ENCODE measurements at places on chromosomes 7 and 10. TPM values are rescaled to one million over a fixed set of nuclear protein-coding genes. Genes with fewer than 3 reads are reported as not detected.

GRCh38 chr7:21966271-21966670, 20.6 kb upstream of the CDCA7L start:
- no peak for DNase-seq

DNA sequence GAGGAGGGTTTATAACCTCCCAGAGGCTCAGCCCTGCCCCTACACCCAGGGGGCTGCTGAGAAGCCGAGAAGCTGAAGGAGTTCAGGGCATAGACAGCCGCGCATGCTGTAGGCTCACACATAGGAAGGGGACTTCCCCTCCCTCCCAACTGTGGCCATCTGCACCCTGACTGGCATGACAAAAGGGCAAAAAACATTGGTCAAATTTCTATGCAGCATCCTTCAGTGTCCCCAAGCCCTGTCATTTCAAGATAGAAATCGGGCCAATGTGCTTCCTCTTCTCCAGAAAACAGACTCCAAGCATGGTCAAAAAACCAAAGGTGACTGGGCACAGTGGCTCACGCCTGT, 55.9 kb upstream of the MYL10 start:
- DNase-seq: no peak

- DNase-seq: no peak
These were observed 92.0 kb upstream of the RPA3 start for GRCh38 chr7:7810380-7810779.

DNA sequence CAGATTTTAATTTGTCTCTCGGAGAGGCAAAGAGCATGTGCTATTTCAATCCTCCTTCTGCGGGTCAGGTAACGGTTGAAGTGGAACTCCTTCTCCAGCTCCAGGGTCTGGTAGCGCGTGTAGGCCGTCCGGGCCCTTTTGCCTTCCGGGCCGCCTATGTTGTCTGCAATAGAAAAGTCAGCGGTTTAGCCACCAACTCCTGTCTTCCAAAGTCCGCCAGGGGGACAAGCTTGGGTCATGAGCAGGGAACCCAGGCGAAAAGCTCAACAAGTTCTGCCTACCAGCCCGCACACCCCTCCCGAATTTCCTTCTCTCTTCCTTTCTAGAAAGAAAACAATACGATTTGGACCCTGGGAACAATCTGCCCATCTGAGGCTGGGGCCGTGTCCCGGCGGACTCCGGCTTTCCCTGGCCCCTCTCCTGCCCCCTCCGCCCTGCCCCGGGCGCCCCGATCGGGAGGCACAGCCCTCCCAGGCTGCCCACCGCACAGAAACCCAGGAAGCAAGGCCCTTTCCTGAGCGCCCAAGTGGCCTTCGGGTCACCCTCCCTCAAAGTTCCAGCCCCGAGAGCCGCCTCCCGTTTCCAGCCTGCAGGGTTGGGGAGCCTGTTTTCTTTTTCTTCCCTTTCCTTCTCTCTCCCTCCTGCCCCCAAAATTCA, 1.4 kb downstream of the HOXA5 start:
- DNase-seq: peak; percentile 80

DNA sequence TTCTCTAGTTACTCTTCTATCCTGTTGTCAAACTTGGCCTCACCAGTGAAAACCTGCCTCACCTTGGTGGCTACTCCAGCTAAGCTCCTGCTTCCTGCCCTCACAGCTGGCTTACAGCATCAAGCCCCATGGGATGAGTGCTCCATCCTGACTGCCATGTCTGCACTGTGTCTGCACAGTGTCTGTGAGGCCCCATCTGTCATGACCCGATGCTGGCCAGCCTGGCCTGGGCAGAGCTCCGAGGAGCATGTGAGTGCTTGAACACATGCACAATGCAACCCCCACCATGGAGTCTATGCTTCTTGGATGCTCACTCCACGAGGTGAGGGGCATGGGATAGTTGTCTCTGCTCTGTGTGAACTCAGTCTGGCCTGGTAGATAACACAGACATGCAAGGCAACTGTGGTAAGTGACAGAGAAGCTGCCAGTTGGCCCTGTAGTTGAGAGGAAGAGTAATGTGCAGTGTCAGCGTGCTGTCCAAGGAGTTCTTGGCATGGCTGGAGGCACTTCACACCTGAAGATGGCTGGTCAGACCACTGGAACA, 207.1 kb upstream of the ZNF32 start:
- no peak for DNase-seq

- no peak for DNase-seq
These were observed 11.3 kb downstream of the INPP5A start for GRCh38 chr10:132548869-132549268.

NKX1-2 gene
- total RNA-seq: 1.1 TPM

EGFR gene
- 292 TPM for total RNA-seq

CALN1 gene
- total RNA-seq: 9.8 TPM

ARHGEF35 gene
- total RNA-seq: 18.6 TPM

CDNF gene
- 9.8 TPM for total RNA-seq
